NCI-H1092 treated with DMSO at 0.1 percent for 48 hours (cell line): ENCODE measurements at places on chromosomes 5 and 9.

- no peak for DNase-seq
Measured at GRCh38 chr5:132132138-132132537, 58.5 kb downstream of the CSF2 start.

- DNase-seq = peak; percentile 38
Measured at GRCh38 chr5:97231025-97231636, 48.1 kb upstream of the RIOK2 start.

GRCh38 chr5:147520450-147520849, 10.6 kb upstream of the DPYSL3 start:
- no peak for DNase-seq

DNA sequence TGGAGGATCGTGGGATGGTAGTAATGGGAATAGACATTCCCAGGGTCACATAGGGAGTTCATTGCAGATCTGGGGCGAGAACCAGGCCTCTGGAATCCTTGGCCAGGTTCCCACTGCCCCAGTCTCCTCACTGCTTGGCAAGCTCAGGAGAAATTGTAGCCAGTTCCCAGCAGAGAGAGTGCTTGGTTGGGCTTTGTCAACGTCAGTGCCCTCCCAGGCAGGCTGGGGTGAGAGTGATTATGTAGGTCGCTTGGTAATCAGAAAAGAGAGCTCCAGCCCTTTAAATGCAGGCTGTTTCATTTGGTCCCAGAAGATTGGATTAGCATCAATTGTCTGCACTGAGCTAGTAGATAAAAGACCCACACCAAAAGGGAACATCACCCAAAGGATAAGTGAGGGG, 51.8 kb upstream of the GALNT10 start:
- no peak for DNase-seq

DNA sequence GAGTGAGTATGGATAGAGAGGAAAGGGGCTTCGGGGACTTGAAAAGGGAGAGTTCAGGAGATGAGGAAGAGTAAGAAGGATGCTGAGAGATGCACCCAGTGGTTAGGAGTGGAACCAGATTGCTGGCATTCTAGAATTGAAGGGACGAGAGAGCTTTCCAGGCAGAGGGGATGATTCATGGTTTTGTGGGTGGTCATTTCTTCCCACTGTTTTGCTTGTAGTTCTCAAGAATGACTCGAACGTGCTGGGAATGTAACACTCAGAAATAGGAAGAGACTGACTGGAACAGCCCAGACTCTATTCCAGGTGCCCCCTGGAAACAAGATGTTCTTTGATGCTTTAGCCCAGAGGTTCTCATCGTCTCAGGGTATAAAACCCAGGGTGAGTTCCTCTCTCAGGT, 294.2 kb downstream of the ICE1 start:
- no peak for DNase-seq

DNA sequence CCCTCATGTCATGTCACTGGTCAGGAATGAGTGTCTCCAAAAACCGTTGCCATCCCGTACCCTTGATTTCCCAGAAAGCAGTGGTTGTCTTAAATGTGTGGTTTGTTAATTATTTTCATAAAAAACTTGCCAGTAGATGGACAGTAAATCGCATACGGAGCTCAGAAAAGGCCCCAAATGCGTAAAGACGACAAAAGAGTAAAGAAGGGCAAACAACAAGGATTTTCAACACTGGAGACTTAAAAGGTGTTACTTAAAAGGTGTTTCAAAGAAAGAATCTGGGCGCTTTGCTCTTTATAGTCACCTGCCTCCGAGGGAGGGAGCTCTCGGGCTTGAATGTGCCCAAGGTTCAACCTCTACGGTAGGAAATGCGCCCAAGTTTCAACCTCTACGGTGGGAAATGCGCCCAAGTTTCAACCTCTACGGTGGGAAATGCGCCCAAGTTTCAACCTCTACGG, 734 bp downstream of the KIF27 start:
- DNase-seq = peak; percentile 62

DNA sequence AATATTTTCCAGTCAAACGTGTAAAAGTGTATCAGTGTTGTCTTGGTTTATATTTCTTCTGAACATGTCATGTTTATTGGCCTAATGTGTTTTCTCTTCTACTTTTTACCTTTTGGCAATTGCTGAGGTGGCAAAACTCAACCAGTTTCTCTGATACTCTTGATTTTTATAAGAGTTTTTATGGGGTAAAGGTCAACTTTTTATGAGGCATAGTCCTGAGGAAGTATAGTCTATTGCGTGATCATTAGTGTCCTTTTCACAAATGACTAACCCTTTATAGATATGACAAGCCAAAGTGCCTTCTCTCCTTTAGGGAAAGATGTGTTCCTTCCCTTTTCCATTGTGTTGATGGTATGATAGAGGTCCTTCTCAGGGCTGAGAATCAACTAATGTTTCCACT, 32.9 kb downstream of the OCLN start:
- no peak for DNase-seq

GRCh38 chr9:82212885-82213284, 224.3 kb downstream of the SPATA31D1 start:
- no peak for DNase-seq

- no peak for DNase-seq
Measured at GRCh38 chr5:37889612-37890317, 49.9 kb upstream of the GDNF start.

DNA sequence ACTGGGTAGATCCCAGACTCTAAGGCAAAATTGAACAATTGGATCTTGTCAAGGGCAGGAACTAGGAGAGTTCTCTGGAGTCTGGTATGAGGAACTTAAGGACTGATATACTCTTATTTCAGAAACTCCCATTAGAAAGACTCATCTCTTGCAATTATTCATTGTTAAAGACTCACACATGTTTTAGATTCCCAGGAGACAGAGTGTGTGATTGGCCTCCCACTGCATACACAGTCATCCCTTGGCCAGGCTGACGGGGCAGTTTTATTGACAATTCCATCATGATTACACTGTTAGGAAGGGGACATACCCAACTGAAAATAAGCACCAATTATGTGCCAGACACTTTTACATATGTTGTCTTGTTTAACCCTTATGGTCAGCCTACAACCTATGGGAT, 347.2 kb downstream of the DMAC1 start:
- no peak for DNase-seq

- DNase-seq = no peak
Measured at GRCh38 chr9:129377181-129377580, 199.1 kb upstream of the IER5L start.

GRCh38 chr9:98978231-98978681, 34.5 kb downstream of the COL15A1 start:
- DNase-seq = no peak

GRCh38 chr9:71303351-71303750, 181.9 kb upstream of the TRPM3 start:
- no peak for DNase-seq

DNA sequence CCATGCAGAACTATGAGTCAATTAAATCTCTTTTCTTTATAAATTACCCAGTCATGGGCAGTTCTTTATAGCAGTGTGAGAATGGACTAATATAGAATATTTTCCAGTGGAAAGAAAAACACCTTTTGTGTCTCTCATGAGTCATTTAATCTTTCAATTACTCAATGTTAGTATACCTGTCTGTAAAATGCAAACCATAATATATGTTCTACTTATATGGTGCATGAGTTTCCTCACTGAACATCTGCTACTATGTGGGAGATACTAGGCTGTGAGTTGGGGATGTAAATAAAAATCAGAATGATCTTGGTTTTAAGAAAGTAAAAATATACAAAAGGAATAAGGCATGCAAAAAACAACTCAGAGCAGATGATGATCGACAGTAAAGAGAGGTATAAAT, 15.0 kb downstream of the CDH10 start:
- DNase-seq = no peak

GRCh38 chr9:91920630-91921350, 29.2 kb downstream of the ROR2 start:
- DNase-seq = no peak

DNA sequence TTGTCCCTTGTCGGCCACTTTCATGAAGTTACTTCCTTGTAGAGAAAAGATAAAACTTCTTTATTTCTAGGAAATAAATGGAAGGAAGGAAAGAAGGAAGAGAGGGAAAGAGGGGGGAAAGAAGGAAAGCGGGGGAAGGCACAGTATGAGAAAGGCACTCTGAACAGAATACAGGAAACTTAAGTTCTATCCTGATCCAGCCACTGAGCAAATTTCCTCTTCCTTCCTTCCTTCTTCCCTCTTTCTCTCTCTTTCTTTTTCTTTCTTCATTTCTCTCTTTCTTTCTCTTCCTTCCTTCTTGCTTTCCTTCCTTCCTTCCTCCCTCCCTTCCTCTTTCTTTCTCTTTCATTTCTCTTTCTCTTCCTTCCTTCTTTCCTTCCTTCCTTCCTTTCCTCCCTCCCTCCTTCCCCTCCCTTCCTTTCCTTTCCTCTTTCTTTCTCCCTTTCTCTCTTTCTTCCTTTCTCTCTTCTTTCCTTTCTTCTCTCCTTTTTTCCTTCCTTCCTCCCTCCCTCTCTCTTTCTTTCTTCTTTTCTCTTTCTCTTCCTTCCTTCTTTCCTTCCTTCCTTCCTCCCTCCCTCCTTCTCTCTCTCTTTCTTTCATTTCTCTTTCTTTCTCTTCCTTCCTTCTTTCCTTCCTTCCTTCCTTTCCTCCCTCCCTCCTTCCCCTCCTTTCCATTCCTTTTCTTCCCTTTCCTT, 240.2 kb upstream of the BRINP1 start:
- no peak for DNase-seq

DNA sequence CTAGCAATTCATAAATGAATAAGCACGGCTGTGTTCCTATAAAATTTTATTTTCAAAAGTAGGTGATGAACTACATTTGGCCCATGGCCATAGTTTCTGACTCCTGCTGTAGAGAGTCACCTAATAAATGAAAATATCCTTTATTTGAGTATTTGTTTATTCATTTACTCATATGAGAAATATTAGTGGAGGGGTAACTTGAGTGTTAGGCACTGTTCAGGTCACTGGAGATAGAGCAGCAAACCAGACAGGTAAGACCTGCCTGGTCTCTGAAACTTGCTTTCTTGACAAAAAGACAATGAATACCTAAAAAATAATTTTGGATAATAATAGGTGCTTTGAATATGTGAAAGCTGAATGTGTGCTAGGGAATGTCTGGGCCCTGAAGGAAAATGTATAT, 68.8 kb downstream of the YIPF5 start:
- DNase-seq = no peak

DNA sequence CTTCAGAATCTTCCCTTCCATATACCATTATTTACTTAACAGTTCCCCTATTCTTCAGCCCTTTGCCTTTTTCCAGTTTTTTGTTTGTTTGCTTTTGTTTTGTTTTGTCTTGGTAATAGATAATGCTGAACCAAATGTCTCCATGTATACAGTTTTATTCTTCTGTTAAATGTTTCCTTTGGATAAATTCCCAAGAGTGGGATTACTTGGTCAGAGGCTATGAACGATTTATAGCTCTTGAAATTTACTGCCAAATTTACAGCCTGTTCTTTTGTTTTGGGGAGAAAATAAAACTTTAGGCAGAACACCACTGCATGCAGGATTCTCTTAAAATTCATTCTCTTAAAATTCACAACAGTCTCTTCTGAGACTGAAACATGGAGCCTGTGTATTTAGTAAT, 38.6 kb downstream of the NR4A3 start:
- no peak for DNase-seq

DNA sequence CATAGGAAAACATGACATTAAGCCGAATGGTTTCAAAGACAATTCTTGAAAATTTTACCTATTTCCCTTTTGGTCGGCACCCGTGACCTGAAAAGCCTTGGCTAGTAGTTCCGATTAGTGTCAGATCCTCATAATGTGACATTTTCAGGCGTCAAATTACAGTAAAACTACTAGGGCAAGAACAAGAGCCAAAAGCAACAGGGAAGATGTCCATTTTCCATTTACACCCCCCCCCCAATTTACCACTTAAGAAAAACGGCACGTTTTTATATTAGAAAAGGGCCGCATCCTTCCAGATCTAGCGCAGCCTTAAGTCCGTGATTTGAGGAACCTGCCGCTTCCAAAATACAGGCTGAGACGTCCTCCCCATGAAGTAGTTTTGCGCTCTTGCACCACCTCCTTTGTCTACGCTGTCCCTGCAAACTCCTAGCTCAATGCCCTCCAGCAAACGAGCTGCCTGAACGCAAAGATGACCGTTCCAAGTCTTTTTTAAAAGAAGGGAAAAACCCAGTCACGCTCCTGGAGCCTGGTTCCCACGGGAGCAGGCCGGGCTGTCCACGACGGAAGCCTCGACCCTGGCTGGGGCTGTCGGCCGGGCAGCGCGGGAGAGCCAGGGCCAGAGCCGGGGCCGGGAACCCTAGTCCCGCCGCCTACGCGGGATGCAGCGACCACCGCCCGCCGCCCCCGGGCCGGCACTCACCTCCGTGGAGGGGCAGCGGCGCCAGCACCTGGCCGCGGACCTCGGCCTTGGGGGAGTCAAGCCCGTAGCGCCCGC, 616 bp downstream of the RNF130 start:
- peak; percentile 20 for DNase-seq

GRCh38 chr9:134521817-134522501, 119.6 kb upstream of the COL5A1 start:
- DNase-seq = no peak

DNA sequence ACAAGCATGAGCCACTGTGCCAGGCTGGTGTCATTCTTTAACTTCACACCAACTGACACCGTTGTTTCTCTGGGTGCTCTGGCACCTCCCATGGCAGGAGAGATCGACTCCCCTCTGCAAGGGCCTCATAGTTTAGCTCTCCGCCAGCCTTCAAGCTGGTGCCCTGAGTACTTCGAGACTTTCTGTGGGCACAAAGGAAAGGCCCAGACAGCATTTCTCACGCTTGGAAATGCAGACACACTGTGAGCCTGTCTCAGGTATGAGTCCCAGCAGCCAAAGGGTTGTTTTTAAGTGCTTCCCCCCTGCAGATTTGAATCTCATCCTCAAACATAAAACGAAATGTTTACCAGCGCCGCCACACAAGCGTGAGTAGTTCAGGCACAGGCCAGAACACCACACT, 11.1 kb upstream of the TCF7 start:
- no peak for DNase-seq

DNA sequence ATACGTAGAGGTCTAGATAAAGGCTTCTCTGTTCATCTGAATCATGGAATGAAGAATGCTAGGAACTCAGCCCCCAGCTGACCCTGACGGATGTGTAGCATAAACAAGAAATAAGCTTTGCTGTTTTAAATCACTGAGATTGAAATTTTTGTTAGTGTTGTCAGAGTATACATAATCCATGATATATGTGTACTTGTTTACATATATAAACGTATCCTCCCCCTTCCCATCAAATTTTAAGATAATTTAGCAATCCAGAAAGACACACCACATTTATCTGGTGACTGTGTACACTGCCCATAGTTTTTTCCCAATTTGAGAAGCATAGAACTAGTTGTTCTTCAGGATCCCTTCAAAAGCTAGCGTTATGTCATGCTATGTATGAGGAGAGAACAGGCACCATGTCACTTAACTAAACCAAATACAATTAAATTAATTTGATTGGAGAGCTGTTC, 80.8 kb upstream of the OSMR start:
- DNase-seq = no peak

GRCh38 chr9:105854026-105854782, 159.9 kb downstream of the TMEM38B start:
- DNase-seq = no peak

GRCh38 chr9:9283159-9283986, 1329.4 kb downstream of the PTPRD start:
- DNase-seq = no peak
